ENCODE measurements at places on chromosomes 11 and 22.

DNA sequence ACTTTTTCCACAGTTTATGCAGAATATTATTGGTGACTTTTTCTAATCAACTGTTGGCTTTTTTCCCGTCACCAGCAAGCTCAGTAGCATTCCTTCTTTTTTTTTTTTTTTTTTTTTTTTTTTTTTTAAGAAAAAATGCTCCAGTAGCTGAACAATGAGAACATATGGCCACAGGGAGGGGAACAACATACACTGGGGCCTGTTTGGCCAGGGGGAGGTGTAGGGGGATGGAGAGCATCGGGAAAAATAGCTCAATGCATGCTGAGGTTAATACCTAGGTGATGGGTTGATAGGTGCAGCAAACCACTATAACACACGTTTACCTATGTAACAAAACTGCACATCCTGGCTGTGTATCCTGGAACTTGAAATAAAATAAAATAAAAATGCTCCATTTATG is 82.5 kb downstream of the ARHGAP42 start:
- no peak for DNase-seq

GRCh38 chr11:99419991-99420390 is 399.2 kb downstream of the CNTN5 start:
- no peak for DNase-seq

GRCh38 chr11:47052165-47052564 is 115.6 kb downstream of the CSTPP1 start:
- no peak for DNase-seq

GRCh38 chr22:27747396-27748221 is 53.9 kb downstream of the MN1 start:
- DNase-seq = no peak

- DNase-seq = no peak
These were observed 776.4 kb downstream of the OPCML start for GRCh38 chr11:132755934-132756333.

DNA sequence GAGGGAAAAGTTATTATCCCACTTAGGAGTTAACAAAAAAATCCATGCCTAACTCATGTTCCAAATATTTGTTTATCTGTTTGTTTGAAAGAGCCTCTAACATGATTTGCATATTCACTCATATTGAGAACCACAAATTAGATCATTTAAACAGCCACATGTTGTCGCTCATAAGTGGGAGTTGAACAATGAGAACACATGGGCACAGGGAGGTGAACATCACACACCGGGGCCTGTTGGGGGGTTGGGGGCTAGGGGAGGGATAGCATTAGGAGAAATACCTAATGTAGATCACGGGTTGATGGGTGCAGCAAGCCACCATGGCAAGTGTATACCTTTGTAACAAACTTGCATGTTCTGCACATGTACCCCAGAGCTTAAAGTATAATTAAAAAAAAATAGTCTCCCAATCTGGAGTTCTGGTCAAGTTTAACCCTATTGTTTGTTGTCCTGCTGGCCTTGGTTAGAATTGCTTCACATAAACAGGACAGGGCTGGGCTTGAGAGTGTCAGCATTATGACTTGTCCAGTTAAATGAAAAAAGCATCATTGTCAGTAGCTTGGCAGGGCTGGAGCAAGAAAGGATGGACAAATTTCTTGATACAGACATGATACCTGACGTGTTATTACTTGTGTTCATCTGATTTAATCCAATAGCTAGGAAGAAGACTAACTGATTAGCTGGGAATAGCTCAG is 57.8 kb upstream of the PSMA1 start:
- DNase-seq = no peak

DNA sequence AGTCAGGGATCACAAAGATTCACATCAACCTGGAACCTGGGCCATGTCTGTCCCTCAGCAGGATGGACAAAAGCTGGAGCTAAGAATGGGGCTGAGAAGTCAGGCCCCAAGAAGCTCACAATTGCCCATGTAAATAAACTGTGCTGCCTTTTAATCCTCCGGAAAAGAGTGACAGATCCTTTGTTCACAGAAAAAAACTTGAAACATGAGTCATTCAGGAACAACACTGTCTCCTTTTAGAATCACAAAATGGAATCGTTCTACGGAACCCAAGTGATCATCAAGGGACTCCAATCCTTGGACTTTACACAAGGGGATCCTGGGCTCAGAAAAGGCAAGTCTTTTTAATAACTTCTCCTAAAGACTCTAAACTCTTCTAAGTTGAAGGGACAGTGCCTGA is 36.1 kb downstream of the RELT start:
- no peak for DNase-seq

DNA sequence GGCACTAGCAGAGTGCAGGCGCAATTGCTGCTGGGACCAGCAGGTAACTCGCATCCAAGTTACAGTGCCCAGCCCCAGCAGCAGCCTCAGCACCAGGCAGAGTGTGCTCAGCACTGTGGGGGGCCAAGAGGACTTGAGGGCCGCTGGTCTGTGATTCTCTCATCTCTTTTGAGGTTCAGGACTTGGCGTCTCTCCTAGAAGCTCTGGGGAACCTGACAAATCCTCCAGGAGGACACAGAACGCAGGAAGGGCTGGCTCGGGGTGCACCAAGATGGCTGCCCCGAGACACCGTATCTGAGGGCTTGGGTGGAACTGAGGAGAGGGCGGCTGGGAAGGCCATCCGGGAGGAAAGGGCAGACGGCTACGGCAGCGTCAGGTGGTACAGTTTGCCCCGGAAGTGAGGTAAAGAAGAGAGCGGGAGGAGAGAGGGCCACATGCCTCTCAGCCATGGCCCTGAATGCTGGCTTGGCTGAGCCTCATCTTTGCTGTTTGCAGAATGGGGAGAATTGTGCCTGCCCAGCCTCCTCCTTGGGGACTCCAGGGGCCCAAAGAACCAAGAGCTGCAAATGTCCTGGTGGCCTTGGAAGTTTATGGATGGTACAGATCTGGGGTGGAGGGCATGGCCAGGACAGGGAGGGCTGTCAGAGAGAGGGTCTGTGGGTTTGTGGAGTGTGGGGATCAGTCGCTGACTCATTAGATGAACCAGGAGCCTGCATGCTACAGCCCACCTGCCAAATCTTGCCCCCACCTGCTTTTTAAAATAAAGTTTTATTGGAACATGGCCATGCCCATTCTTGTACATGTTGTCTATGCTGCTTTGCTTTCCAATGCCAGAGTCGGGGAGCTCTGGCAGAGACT is 78.0 kb downstream of the MYEOV start:
- DNase-seq = no peak

GRCh38 chr22:22588485-22589164 is 29.6 kb upstream of the PRAME start:
- no peak for DNase-seq

DNA sequence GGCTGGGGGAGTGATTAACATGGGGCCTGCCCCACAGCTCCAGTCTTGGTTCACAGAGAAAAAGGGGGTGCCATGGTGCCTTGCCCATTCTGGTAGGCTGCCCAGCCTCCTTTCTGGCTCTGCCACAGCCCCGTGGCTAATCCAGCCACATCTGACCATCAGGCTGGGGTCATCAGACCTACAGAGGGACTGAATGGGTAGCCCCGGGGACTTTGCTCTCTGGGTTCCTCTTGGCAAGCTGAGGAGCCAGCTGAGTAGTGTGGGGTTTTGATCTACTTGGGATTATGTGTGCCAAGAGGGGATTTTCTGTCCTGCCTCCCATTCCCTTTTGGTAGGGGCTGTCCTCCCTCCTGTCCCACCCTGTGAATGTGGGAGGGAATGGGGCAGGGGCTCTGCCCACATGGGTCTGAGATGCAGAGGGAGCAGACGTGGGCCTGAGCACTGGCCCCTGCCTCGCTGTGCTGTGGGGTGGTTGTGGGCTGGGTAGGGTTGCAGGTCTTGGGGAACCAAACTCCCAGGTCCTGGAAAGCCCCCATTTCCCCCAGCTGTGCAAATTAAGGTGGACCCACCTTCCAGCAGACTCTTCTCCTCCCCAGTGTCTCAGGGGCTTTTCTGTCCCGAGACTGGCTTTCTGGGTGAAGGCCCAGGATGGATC is 32.0 kb downstream of the CD82 start:
- DNase-seq = no peak

DNA sequence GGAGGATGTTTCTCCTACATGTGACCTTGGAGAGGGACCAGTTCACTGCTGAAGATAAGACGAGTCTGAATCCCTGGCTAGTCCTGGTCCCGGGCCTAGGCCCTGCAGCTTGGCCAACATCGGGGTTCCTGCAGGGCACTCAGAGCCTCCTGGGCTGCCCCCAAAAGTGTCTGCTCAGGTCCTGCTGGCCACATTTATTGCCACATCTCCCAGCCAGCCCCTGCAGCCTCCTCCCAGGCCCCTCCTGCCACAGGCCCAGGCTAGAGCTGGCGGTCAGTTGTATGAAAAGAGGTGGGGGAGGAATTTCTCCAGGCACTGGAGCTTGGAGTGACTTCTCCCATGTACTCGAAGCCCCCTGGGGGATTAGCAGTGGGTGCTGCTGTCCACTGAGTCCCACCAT is 56.5 kb upstream of the PPARA start:
- DNase-seq = no peak

- DNase-seq = no peak
These were observed 45.8 kb upstream of the FIBIN start for GRCh38 chr11:26947904-26948639.

Data from stimulated activated CD8-positive, alpha-beta memory T cell treated with anti-CD3 and anti-CD28 coated beads, Interleukin-7, amount 100 ng/mL, for 1 hour (primary cell).